ENCODE measurements at places on chromosomes 7 and 10. TPM values are rescaled to one million over a fixed set of nuclear protein-coding genes. Genes with fewer than 3 reads are reported as not detected.

The SLC13A4 gene
- total RNA-seq, result not detected

The GATA3 gene
- 47.4 TPM for total RNA-seq

The C1QL3 gene
- total RNA-seq, result not detected

The CRYGN gene
- total RNA-seq, result 0.21 TPM

The ACTR1A gene
- total RNA-seq, result 56.9 TPM

The KIF11 gene
- total RNA-seq, result 56.3 TPM

The ENO4 gene
- total RNA-seq, result not detected

The CTAGE6 gene
- total RNA-seq, result 1.6 TPM

The FOXI2 gene
- not detected for total RNA-seq

The DDX21 gene
- total RNA-seq, result 158 TPM

The ADRB1 gene
- not detected for total RNA-seq

The VAX1 gene
- total RNA-seq, result not detected

The OR2A1 gene
- total RNA-seq, result not detected

The CRHR2 gene
- not detected for total RNA-seq

The GRB10 gene
- 9.9 TPM for total RNA-seq

The MOGAT3 gene
- total RNA-seq, result not detected
